NCI-H2081 (cell line): ENCODE measurements at places on chromosomes 7 and 10.

DNA sequence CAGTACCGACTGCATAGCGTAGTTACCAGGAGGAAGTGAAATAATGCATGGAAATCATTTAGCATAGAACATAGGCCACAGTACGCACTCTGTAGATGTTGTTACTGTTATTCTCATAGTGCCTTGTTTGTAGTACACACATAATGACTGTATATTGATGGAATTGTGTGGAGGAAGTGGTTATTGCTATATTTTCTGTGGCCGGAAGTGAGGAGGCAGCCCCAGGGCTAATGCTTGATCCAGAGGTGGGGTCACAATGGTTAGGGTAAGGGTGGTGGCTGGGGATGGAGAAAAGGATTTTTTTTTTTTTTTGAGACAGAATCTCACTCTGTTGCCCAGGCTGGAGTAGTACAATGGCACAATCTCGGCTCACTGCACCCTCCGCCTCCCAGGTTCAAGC, 4.5 kb upstream of the MGAM start:
- DNase-seq, result no peak

DNA sequence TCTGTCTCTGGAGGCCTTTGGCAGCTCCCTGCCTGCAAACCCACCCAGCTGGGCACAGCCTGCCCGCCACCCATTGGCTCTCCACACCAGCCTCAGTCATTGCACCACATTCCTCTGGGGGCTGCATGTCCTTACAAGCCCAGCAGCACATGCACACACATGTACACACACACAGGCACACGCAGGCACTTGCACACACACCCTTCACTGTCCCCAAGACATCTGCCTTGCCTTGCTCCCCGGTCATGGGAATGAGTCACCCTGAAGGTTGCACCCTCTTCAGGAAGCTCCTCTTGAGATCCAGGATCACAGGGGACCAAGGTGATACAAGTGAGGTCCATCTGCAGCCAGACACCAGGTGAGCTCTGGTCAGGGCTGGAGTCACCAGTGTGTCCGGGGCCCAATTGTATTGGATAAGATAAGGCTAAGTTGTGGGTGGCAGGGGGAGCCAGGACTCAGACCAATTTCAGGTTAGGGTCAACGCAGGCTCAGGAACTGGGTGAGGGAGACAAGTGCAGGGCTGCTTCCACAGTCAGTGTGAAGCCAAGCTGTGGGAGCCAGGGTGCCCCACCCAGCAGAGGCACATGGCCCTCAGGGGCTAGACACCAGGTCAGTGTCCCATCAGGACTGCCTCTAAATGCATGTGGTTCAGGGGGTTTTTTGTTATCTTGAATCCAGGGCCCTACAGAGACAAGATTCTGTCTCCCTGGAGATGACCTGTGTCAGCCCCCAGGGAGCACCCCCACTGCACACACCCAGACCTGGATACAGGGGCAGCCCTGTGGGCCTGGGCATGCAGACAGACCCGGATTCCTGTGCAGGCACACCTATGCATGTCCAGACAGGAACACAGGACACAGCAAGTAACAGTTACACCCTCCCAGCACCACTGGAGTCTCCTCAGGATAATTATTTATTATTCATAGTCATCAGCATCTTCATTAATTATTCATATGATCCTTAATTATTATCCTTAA, 33.8 kb downstream of the KCNH2 start:
- no peak for DNase-seq

GRCh38 chr10:27779462-27780015, 33.9 kb upstream of the MKX start:
- DNase-seq, result no peak

DNA sequence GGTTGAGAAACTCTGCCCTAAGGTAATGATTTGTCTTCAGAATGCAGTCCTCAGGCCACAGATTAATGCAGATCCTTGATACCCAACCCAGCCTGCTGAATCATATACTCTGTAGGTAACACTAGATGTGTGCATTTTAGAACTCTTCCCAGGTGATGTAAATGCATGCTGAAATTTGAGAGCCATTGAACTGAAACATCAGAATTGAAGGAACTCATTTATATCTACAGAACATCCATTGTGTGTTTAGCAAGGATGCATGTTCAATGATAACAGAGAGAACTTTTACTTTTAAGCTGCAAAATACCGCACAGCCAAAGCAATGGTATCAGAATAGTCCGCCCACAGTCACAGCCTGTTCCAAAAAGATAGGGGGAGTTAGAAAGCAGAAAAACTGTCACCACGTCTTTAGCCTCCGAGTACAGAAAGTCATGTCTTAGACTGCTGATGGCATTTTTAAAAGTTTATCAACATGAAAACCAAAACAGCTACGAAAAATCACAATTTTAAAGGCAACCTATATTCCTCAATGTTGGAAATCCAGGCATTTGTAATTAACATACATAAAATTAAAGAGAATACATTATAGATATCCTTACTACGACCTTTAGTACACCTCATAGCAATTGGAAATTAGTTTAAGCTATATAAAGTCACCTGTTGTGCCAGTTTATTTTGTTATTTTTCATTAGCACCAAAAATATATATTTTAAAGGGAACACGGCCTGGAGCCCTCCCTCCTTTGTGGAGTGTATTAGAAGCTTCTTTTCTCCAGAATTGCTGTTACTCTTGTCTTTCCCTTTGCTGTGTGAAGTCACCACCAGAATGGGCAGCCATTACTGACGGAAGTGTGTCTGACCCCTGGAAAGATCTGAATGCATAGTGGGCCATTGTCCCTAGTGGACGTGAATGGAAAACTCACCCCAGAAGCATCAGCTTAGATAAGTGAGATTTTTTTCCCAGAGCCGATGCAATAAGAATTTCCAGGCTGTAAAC, 65.8 kb upstream of the PRKAR2B start:
- DNase-seq, result no peak

GRCh38 chr7:127803626-127804025, 151.6 kb downstream of the SND1 start:
- no peak for DNase-seq

- no peak for DNase-seq
Measured at GRCh38 chr7:44374007-44374763, 48.8 kb upstream of the CAMK2B start.

GRCh38 chr10:49071160-49071761, 44.1 kb downstream of the VSTM4 start:
- DNase-seq, result no peak

DNA sequence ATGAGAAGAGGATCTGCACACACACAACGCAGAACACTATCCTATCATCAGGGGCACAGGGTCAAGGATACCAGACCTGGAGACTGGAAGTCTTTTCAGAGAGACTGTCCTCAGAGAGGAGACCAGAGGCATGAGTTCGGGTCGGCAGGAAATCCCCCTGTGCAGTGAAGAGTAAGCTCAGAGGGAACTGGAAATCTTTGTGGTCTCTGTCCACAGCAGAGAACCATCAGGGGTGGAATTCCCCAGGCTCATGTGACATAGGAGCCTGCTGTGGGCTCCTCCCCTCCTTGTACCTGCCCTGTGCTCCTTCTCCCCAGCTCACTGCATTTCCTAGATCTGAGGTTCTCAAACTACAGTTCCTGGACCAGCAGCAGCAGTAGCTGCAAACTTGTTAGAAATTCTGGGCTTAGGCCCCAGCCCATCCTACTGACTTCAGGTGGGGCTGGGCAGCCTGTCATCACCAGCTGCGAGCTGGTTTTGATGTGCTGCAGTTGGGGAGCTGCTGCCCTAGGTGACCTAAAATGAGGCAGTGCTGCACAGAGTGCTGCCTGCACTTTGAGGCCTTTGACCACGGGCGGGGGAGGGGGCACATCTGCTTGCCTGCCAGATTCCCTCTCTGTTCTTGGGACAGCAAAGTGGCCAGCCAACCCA, 2.4 kb downstream of the ZMIZ2 start:
- DNase-seq, result no peak

- DNase-seq, result no peak
Measured at GRCh38 chr10:97302088-97302791, 9.8 kb upstream of the ARHGAP19 start.

DNA sequence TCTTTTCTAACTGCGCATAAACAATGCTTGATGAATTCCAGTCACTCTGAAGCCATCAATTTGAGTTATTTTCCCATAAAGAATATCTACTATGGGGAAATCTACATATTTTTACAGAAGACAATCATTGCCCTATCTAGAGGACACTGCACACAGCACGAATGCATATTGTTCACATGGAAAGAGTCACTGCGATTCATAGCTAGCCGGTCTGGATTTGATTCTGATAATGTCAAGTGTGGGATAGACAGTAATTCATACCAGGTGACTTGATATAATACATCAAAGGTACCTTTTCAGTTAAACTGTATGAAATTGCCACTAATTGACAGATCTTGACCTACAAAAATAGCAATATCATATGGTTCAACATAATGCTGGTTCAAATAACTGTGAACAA, 255.7 kb downstream of the THSD7A start:
- DNase-seq, result no peak

- DNase-seq, result no peak
Measured at GRCh38 chr10:121600611-121601010, 2.4 kb upstream of the FGFR2 start.

GRCh38 chr7:24966802-24967201, 13.2 kb downstream of the OSBPL3 start:
- no peak for DNase-seq

- no peak for DNase-seq
Measured at GRCh38 chr7:140982508-140982907, 32.2 kb downstream of the MRPS33 start.

- no peak for DNase-seq
Measured at GRCh38 chr7:147571436-147572185, 1019.0 kb upstream of the C7orf33 start.

DNA sequence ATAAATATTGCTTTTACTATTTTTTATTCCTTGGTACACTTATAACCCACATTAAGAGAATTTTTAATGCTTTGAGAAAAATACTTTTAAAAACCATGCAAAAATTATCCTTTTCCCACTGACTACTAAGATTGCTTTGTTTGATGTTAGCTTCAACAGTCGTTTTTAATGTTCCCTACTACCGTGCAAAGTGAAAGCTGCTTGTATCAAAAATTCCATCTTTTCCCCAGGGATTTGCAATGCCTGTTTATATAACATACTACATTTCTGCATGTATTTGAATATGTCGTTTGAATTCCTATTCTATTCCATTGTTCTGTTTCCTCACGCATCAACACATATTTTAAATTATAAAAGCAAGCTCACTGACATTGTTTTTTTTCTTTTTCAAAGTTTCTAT, 54.4 kb downstream of the TFPI2 start:
- DNase-seq, result no peak

GRCh38 chr10:86300931-86301830, 65.4 kb downstream of the GRID1 start:
- DNase-seq, result no peak
